ENCODE measurements at places on chromosomes 4 and X. TPM values are rescaled to one million over a fixed set of nuclear protein-coding genes. Genes with fewer than 3 reads are reported as not detected.

GRCh38 chrX:119130911-119131310 lies 3.3 kb upstream of the KIAA1210 start:
- H3K36me3 ChIP-seq, result no peaks in the 10 kb centered on the region
- H3K27me3 ChIP-seq, result no peaks in the 10 kb centered on the region
- H3K27ac ChIP-seq, result no peak overlapping the region
- no peak for DNase-seq

DNA sequence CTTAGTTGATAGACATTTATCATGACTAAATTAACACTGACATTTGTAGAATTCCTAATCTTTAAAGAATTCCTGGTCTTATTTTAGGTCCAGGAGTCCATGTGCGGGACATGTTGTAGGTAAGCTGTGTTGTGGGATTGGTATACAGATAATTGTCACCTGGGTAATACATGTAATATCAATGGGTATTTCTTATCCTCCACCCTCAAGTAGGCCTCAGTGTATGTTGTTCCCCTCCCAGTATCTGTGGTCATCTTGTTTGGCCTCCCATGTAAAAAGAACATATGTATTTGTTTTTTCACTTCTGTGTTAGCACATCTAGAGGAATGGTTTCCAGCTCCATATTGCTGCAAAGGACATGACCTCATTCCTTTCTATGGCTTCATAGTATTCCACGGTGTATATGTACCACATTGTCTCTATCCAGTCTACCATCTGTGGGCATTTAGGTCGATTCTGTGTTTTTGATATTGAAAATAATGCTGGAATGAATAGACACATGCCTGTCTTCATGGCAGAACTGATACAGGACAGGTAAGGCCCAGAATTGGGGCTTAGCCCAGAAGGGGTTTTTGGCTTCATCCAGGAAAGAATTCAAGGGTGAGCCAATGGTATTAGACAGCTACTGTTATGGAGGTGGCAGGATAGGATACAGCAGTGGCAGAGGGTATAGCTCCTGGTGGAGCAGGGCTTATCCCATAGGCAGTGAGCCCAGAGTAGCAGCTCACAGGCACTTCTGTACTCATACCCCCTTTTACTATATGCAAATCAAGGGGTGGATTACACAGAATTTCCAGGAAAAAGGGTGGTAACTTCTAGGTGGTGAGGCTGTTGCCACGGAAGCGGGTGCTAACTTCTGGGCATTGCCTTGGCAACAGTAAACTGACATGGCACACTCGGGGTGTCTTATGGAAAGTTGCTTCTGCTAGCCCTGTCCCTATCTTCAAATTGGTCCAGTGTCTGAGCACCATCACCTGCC lies 66.1 kb upstream of the WDR1 start:
- H3K4me3 ChIP-seq, result no peak overlapping the region
- peak overlapping the region; percentile 87 for H3K27ac ChIP-seq
- DNase-seq, result no peak
- no peaks in the 10 kb centered on the region for H3K36me3 ChIP-seq
- H3K4me1 ChIP-seq, result peaks cover 18% of the 10 kb centered on the region
- no peaks in the 10 kb centered on the region for H3K27me3 ChIP-seq

DNA sequence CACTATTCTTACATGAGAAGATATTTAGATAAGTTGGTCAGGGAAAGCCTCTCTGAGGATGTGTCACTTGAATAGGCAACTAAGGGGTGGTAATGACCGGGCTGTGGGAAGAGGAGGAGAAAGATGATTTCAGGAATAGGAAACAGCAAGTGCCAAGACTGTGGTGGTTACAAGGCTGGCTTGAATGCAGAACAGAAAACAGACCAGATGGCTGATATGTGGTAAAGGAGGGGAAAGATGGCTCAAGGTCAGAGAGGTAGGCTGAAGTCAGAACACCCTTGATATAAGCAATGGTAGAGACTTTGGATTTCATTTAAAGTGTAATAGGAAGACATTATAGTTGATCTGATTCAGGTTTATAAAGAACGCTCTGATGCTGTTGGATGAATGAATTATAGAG lies 15.0 kb downstream of the TLR7 start:
- H3K4me1 ChIP-seq, result no peaks in the 10 kb centered on the region
- no peak overlapping the region for H3K27ac ChIP-seq
- DNase-seq, result no peak
- H3K27me3 ChIP-seq, result no peaks in the 10 kb centered on the region

DNA sequence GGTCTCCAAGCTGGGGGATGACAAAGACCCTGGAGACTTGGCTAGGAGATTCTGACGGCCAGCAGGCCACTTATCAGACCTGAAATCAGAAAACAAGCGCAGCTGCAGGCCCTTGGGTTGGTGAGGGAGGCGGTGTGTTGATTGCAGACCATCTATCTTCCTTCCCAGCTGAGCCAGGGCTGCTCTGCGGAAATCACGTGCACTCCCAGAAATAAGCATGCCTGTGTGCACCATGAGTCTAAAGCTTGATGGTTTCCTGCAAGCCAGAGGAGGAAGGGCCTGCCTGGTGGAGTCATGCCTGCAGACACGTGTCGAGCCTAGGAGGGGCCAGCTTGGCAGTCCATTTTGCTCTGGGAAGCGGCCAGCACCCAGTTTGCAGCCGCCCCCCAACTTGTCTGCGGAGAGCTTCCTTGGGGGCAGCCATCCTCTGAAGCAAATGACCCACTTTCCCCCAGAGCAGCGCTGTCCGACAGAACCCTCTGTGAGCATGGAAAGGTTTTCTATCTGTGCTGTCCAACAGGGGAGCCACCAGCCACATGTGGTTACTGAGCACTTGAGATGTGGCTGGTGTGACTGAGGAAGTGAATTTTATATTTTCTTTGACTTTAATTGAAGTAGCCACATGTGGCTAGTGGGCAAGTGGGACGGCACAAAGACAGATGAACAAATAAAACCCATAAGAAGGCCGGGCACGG lies 175.7 kb upstream of the BCOR start:
- DNase-seq, result peak; percentile 89
- no peaks in the 10 kb centered on the region for H3K36me3 ChIP-seq

- no peaks in the 10 kb centered on the region for H3K36me3 ChIP-seq
- DNase-seq, result no peak
- H3K4me1 ChIP-seq, result peaks cover 11% of the 10 kb centered on the region
- H3K27ac ChIP-seq, result no peak overlapping the region
- no peaks in the 10 kb centered on the region for H3K27me3 ChIP-seq
These were observed 10.4 kb downstream of the CLCN5 start for GRCh38 chrX:49932791-49933190.

DNA sequence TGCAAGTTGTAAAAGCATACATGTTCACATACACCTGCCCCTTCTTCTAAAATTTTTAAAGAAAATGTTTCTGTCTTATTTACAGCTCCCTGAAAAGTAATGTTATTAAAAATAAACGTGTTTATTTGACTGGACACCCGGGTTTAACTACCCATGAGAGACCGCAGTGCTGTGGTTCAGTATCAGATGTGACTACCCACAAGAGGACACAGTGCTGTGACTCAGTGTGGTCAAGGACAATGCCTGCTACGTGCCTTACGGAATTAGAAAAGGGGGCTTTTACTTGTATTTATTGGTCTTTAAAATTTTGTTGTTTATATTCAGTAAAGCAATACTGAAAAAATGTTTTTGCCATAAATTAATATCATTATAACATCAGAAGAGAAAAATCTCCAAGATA lies 641.4 kb downstream of the TRIML1 start:
- no peak overlapping the region for H3K27ac ChIP-seq
- no peaks in the 10 kb centered on the region for H3K27me3 ChIP-seq
- H3K36me3 ChIP-seq, result no peaks in the 10 kb centered on the region
- DNase-seq, result no peak
- no peaks in the 10 kb centered on the region for H3K4me1 ChIP-seq
- no peak overlapping the region for H3K4me3 ChIP-seq

GRCh38 chrX:17559728-17560379 lies 177.4 kb upstream of the SCML1 start:
- H3K4me1 ChIP-seq, result no peaks in the 10 kb centered on the region
- H3K4me3 ChIP-seq, result no peak overlapping the region
- no peaks in the 10 kb centered on the region for H3K27me3 ChIP-seq
- no peaks in the 10 kb centered on the region for H3K36me3 ChIP-seq
- peak; percentile 59 for DNase-seq

DNA sequence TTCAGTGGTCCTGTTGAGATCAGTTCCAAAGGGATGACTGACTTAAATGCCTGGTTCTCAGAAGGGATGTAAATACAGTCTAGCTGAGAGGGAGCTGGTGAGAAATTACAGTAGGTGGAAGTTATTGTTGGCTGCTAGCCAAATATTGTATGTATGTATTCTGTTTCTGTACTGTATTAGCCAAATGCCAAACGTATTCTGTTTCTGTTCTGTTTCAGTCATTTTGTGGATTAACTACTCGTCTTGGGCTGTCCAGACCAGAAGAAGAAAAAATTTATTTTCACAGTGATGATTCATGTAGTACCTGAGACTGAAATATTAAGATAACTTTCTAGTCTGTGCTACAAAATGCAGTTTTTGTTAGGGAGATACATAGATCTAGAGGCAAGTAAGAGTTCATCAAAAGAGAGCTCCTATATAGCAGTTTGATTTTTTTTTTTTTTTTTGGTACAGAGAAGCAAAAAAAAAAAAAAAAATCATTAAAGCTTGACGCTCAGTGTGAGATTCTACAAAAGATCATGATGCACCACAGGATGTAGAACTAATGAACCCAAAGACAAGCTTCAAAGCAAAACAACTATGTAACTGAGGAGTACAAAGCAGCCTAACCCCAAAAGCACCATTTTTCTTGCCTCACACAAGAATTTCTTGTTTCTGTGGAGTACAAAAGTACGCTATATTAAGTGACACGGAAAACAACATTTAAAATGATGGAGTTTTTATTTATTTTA lies 54.8 kb downstream of the CASP6 start:
- H3K27ac ChIP-seq, result peak overlapping the region; percentile 14
- DNase-seq, result peak; percentile 93
- H3K4me3 ChIP-seq, result no peak overlapping the region
- H3K4me1 ChIP-seq, result peaks cover 11% of the 10 kb centered on the region
- no peaks in the 10 kb centered on the region for H3K27me3 ChIP-seq
- no peaks in the 10 kb centered on the region for H3K36me3 ChIP-seq

- H3K27me3 ChIP-seq, result no peaks in the 10 kb centered on the region
- peak overlapping the region; percentile 93 for H3K27ac ChIP-seq
- H3K4me1 ChIP-seq, result peaks cover 31% of the 10 kb centered on the region
- DNase-seq, result peak; percentile 94
- no peak overlapping the region for H3K4me3 ChIP-seq
These were observed 73.0 kb upstream of the NR3C2 start for GRCh38 chr4:148515248-148515647.

GRCh38 chr4:20248155-20248558 lies 3.5 kb upstream of the SLIT2 start:
- H3K36me3 ChIP-seq, result no peaks in the 10 kb centered on the region
- no peak overlapping the region for H3K4me3 ChIP-seq
- peak; percentile 76 for DNase-seq
- no peaks in the 10 kb centered on the region for H3K27me3 ChIP-seq

GRCh38 chr4:73347497-73347896 lies 56.6 kb upstream of the ALB start:
- H3K27me3 ChIP-seq, result no peaks in the 10 kb centered on the region
- no peaks in the 10 kb centered on the region for H3K4me1 ChIP-seq
- H3K4me3 ChIP-seq, result no peak overlapping the region

- H3K27ac ChIP-seq, result no peak overlapping the region
- H3K4me1 ChIP-seq, result peaks cover 3% of the 10 kb centered on the region
- peaks cover 38% of the 10 kb centered on the region for H3K36me3 ChIP-seq
These were observed 40.1 kb downstream of the NOP14 start for GRCh38 chr4:2923141-2923551.

DNA sequence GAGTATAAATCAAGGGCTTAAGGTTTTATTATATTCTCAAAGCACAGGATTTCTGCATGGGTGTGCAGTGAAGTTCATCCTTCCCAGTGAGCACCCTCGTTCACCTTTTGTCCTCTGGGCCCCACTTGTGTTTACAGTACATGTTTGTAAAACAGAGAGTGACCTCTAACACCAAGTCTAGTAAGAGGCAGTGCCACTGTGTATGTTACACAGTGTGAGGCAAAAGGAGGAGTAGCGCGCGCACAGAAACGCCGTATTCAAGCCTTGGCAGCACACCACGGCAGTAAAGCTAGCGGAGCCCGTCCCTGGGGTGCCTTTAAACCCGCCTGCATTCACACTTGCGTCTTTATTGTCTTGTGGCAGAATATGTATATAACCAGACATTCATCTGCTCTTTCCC lies 51.9 kb downstream of the CCNI start:
- H3K27ac ChIP-seq, result no peak overlapping the region
- no peak overlapping the region for H3K4me3 ChIP-seq
- peaks cover 21% of the 10 kb centered on the region for H3K36me3 ChIP-seq
- DNase-seq, result no peak
- H3K4me1 ChIP-seq, result peaks cover 10% of the 10 kb centered on the region

- no peaks in the 10 kb centered on the region for H3K36me3 ChIP-seq
- H3K4me1 ChIP-seq, result no peaks in the 10 kb centered on the region
- no peak overlapping the region for H3K4me3 ChIP-seq
- no peaks in the 10 kb centered on the region for H3K27me3 ChIP-seq
These were observed 240.8 kb upstream of the DDX53 start for GRCh38 chrX:22758807-22759481.

DNA sequence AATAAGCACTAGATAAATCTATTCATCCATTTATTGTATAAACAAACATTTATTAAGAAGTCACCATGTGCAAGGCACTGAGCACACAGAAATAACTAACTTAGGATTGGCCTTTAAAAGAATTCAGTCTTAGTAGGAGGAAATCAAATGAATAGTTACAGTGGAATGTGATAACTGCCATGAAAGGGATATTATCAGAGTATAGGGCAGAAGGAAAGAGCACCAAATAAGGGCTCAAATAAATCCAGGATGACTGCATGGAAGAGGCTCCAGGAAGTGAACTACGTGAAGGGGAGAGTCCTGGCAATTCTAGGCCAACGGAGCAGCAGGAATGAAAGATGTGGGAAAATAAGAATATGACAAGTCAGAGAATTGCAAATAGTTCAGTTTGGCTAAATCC lies 406.0 kb downstream of the INPP4B start:
- no peak for DNase-seq
- H3K27me3 ChIP-seq, result no peaks in the 10 kb centered on the region
- no peak overlapping the region for H3K4me3 ChIP-seq
- no peaks in the 10 kb centered on the region for H3K4me1 ChIP-seq
- H3K27ac ChIP-seq, result no peak overlapping the region

DNA sequence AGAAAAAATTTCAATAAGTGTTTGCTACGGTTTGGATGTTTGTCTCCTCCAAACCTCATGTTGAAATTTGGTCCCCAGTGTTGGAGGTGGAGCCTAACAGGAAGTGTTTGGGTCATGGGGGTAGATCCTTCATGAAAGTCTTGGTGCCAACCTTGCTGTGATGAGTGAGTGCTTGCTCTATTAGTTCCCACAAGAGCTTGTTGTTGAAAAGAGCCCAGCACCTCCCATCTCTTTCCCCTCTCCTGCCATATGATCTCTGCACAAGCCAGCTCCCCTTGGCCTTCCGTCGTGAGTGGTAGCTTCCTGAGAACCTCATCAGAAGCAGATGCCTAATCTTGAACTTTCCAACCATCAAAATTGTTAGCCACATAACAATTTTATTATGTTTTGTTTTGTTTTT lies 10.3 kb upstream of the RAB40A start:
- H3K4me1 ChIP-seq, result no peaks in the 10 kb centered on the region
- no peak for DNase-seq
- H3K36me3 ChIP-seq, result no peaks in the 10 kb centered on the region
- H3K27ac ChIP-seq, result no peak overlapping the region
- no peak overlapping the region for H3K4me3 ChIP-seq

The CT45A10 gene
- total RNA-seq, result not detected

The CENPI gene
- total RNA-seq, result 28.9 TPM

The SH2D1A gene
- not detected for total RNA-seq

The LAP3 gene
- 73.7 TPM for total RNA-seq

The GUCY1A1 gene
- total RNA-seq, result 7.5 TPM

The FRMPD3 gene
- not detected for total RNA-seq

The GLOD5 gene
- total RNA-seq, result not detected

The GATA1 gene
- total RNA-seq, result not detected

The PNMA6A gene
- 1.8 TPM for total RNA-seq

Data from endothelial cell of umbilical vein (primary cell).